ENCODE measurements at places on chromosomes 2 and 18.

DNA sequence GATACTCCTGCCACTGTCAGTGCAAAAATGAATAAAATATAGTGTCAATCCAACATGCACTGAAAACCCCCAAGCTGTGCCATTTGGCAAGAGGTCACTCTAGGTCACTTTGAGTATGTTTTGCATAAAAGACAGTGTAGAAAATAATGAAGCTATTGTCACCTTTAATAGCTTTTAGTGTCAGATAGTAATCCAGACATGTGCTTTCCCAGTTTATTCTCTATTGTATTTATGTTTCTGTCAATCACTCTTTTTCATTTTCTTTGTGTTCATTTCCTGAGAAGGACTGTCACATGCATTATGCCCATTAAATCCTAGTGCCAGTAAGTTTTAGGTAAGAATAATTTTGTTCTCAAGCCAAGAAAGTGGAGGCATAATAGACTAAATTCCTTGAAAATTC lies 1073.9 kb upstream of the CDH2 start:
- no peak for DNase-seq

DNA sequence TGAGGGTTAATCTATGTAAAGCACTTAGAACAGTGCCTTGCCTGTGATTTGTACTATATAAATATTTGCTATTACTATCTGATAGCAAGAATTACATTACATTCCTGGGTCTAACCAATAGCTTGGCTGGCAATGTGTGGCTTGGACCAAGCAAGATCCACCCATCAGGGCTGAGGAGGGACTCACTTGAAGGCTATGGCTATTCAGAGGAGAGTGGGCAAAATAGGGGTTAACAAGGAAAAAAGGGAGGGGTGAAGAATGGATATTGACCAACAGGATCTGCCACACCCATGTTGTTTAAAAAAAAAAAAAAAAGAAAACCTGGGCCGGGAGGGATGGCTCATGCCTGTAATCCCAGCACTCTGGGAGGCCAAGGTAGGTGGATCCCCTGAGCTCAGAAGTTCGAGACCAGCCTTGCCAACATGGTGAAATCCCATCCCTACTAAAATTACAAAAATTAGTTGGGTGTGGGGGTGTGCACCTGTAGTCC lies 20.0 kb upstream of the TMBIM1 start:
- DNase-seq: no peak

DNA sequence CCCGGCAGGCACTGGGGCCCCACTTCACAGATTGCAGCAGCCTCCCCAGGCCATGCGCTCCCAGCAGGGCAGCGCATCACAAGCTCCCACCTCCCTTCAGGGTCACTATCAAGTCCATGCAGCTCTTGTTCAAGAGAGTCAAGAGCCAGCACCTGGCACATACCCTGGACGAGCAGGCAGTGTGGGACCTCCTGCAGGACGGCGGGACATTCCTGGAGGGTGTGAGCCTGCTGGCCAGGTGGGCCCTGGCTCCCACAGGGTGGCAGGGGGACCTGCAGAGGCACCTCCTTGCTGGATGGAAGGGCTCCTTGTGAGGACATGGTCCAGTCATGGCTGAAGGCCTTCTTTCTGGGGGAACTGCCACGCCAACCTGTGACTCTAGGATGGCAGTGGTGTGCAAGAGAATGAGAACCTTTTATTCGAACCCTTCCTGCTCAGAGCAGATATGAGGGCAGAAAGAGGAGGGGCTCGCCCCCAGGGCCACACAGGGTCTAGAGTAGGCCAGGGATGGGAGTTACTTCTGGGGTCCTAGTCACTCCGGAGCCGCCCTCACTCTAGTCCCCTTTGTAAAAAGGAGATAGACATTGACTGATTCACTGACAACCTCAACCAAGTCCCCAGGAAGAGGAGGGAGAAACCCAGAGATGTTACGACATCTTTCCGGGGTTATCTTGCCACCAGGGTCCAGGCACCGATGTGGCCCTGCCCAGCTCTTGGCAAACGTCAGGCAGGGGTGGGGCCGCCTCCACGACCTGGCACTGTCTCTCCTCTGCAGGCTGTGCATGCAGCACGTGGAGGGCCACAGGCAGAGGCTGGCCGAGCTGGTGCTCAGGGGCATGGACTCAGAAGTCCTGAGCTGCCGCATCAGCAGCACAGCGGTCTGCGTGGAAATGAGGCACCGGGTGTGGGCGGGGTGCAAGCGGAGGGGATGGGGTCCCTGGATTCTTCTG lies 31.3 kb downstream of the HJURP start:
- no peak for DNase-seq

DNA sequence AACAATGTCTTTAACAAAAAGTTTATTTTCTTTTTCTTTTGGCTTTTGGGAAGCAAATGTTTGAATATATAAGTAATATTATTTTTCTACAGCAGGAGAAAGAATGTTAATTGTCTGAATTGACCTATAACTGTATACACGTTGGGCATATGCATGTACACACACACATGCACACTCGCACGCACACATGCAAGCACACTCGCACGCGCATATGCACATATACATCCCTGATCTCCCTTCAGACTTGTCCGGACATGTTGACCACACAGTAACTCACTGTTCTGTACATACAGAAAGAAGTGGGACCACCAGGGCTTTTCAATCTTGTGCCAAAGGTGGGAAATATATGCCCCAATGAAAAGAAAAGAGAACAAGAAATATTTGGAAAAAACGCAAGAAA lies 245.1 kb upstream of the APCDD1 start:
- no peak for DNase-seq

- no peak for DNase-seq
Measured at GRCh38 chr2:84896567-84896966, 8.9 kb upstream of the TMSB10 start.

DNA sequence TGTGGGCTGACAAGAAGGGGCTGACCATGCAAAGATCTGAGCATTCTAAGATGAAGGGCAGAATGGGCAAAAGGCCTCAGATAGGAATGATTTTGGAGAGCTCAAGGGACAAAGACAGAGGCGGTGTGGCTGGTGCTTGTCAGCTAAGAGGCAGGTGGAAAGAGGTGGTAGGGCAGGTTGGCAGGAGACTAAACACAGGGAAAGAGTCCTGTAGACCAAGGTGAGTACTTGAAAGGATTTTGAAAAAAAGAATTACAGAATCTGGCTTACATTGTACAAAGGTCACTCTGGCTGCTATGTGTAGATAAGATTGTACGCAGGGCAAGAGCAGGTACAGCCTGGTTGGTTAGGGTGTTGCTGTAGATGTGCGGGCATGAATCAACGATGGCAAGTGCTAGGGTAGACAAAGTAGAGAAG lies 50.6 kb downstream of the STK39 start:
- no peak for DNase-seq

- DNase-seq: no peak
Measured at GRCh38 chr2:58484221-58484620, 243.1 kb upstream of the FANCL start.

GRCh38 chr18:73679941-73680712 lies 467.5 kb downstream of the FBXO15 start:
- DNase-seq: no peak

- DNase-seq: no peak
Measured at GRCh38 chr18:62767321-62767720, 52.0 kb downstream of the PHLPP1 start.

GRCh38 chr2:191635333-191636234 lies 42.4 kb upstream of the NABP1 start:
- DNase-seq: no peak

DNA sequence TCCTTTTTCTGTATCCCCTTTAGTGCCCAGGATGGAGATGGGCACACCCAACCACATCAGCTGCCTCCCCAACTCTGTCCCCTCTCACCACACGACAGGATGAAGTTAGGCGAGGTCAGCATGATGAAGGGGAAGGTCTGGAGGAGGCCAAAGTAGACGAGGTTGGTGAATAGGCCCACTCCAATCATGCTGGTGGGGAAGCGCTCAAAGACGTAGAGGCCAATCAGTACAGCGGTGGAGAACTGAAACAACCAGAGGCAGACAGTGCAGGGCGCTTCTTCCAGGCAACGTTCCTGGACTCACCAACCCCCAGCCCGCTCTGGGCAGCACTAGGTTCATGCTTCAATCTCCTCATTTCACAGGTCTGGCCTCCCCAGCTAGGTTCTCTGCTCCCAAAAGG lies 2.9 kb downstream of the TEX261 start:
- no peak for DNase-seq

DNA sequence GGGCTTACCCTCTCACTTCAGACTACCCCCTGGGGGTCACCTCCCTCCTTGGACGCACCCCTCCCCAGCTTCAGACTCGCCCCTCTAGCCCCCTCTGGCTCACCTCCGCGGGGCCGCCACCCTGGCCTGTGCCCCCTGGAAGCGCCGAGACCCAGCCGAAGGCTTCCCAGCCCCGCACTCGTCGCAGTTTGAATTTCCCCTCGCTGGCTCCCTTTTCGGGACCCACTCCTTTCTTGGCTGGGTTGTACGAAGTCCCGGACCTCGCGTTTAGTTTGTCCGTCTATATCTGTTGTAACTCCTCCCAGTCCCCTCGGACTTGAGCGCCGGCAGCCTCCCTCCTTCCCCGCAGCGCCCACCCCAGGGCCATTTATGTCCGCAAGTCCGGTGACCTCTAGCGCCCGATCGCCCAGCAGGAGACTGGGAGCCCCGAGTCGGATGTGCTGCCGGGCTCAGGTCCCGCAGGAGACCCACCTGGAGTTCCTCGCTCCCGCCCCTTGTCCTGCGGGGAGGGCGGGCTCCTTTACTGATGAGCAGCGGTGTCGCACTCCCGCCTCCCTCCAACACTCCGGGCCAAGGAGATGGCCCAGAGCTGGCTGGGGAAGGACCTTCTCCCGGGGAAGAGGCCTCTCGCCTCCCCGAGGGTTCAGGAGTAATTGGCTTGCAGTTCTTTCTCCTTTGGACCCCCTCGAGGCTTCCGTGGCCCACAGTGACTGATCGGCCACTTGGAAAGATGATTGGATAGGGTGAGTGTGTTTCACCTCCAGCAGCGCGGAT lies 692 bp upstream of the RAX start:
- no peak for DNase-seq

GRCh38 chr2:186695081-186695756 lies 1.4 kb downstream of the FAM171B start:
- no peak for DNase-seq

DNA sequence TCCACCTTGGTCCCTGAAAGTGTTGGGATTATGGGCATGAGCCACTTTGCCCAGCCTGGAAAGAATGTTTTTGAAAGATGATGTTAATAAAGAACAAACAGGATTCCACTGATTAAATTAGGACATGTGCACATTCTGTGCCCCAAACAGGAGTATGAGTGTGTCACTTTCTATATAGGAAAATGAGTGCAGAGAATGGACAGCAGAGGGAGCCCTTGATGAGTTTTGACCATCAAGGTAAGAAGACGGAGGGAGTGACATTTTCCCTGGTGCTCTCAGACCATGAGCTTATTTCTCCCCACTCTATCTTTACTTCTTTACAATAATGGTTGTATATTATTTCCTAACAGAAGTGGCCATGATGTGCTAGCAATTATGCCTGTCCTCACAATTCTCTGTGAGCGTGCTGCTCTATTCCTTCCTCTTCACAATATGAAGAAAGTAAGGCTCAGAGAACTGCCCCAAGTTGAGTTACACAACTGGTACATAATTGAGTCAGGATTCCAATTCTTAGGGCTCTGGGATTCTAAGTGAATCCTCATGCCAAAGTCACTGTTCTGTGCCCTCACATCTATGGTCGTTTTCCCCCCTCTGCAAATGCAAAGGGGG lies 20.6 kb downstream of the RPL37A start:
- DNase-seq: no peak

GRCh38 chr2:195686564-195686963 lies 29.5 kb downstream of the SLC39A10 start:
- no peak for DNase-seq

DNA sequence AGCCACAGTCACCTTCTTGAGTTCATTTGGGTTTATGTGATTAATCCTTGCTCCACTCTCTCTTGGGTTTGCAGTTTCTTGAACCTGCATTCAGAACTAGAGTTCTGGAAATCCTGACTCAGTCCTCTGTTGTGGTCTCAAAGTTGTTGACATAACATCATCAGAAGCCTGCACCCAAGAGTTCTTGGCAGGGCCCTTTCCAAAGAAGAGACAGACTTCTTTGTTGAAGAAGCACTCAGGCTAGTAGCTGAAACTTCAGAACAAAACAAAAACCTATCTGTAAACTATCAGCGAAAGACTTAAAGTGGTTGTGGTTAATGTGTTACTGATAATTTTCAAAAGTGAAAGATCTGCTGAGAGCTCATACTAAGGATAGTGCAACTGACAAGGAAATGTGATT lies 120.8 kb downstream of the FAM168B start:
- no peak for DNase-seq

DNA sequence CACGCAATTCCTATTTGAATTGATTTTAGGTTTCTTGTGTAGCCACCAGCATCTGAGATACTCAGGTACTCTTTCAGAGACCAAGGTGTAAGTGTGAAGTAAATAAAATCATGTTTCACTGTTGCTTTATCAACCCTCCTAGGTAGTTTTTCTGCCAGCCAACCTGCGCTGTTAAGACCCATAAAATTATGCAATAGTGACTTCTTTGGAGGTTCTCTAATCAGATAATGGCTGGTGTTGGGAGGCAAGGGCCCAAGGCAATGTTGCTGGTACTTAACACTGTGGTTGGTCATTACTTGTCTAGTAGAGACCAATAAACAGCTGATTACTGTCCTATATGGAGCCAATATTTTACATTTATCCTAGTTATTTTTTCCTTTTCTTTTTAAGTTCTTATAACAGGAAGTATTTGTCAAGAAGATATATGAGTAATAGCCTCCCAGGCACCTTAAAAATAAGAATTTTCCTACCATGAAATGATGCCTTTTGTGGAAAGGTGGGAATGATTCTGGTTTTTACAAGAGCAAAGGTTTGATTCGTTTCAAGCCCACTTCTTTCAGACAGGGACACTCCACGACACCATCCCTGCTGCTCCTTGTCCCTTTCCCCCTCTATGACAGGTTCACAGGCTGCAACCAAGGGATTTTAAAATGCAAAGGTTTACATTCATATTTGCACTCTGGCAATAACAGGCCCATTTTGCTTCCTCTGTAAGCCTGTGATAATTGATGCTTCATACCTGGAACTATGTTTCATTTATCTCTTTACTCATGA lies 259.3 kb downstream of the MEIS1 start:
- no peak for DNase-seq

- DNase-seq: no peak
Measured at GRCh38 chr2:182050333-182051135, 64.9 kb downstream of the PPP1R1C start.

- DNase-seq: no peak
Measured at GRCh38 chr2:30371772-30372373, 75.2 kb upstream of the LCLAT1 start.
